ENCODE measurements at places on chromosomes 1 and 21. TPM values are rescaled to one million over a fixed set of nuclear protein-coding genes. Genes with fewer than 3 reads are reported as not detected.
A peak's percentile ranks its signal among the peaks of the same experiment; 100 is the strongest.

- DNase-seq = no peak
Observed at GRCh38 chr1:193104502-193104906, 710 bp downstream of the GLRX2 start.

DNA sequence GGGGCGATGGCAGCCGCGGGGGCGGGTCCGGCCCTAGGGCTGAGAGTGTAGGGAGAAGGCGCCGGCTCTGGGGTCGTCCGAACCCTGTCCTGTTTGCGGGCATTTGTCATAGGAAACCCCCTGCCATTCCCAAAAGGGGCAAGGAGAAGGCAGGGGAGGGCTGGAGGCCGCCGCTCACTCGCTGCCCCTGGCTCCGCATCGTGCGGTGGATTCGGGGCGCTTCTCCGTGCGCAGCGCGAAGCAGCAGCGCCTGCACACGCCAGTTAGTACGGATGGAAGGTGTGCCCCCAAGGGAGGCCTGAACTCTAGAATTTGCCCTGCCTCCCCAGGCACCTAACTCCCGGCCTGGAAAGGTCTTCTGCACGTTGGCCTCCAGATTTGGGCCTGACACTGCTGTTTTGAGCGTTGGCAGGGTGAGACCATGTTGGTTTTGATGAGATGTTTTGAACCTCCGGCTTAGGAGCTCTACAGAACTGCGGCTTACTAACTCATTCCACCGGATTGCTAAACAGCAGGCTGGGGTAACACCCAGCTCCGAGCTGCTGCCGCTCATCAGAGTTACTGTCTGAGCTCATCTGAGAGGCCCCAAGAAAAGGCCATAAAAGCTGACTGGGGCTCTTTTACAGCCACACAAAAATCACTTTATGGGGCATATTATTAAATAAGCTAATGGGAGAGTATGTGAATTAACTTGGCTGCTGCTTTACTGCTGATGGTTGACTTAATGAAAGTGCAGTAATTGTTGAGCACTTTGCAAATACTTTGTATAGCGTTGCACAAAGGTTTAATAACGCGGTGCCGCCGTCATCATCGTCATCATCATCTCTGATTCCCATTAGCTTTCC, 987 bp downstream of the GPR137B start:
- no peak for DNase-seq

DNA sequence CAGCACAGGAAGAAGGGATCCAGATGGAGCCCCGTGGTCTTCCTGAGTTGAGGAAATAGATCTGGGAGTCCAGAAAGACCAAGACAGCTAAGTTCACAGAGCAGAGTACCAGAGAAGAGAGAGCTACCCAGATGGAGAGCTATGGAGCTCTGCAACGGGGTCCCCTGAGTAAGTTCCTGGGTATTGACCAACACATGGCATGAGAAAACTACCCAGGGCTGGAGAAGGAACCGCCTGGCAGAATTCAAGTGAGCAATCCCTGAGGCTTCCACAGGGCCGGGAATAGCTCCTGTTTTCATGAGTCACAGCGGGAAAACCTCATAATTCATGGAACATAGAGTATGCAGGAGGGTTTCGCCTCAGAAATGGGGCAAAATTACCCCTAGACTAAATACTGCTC, 19.7 kb downstream of the STPG1 start:
- DNase-seq = no peak

- no peak for DNase-seq
Observed at GRCh38 chr1:198500096-198500495, 40.4 kb downstream of the ATP6V1G3 start.

- no peak for DNase-seq
Observed at GRCh38 chr21:26379561-26379960, 193.5 kb downstream of the CYYR1 start.

DNA sequence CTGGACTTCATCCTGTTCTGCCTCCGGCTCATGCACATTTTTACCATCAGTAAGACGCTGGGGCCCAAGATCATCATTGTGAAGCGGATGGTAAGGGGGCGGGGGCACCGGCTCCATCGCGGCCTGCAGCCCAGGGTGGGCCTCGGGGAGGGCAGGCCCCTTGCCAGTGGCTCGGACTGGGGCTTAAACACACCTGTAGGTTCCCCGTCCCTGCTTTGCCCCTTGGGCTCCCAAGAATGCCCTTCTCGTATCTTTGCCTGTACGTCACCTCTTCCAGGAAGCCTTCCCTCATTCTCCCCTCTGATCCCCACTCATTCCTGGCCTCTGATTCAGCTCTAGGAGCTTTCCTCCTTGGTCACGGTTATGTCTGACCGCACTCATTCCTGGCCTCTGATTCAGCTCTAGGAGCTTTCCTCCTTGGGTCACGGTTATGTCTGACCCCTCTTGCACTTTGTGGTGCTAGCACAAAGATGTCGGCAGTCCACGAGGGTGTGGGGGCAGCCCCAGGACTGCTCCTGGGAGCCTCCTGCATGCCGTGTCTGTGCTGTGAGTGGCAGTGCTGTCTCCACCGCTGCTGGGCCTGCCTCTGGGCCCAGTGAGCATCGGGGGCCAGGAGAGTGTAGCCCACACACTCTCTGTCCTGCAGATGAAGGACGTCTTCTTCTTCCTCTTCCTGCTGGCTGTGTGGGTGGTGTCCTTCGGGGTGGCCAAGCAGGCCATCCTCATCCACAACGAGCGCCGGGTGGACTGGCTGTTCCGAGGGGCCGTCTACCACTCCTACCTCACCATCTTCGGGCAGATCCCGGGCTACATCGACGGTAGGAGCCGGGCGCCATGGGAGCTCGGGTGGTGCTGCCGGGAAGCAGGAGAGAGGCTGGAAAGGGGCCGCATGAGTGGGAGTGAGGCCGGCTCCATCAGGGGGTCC, 49.1 kb upstream of the LRRC3 start:
- peak; percentile 62 for DNase-seq

DNA sequence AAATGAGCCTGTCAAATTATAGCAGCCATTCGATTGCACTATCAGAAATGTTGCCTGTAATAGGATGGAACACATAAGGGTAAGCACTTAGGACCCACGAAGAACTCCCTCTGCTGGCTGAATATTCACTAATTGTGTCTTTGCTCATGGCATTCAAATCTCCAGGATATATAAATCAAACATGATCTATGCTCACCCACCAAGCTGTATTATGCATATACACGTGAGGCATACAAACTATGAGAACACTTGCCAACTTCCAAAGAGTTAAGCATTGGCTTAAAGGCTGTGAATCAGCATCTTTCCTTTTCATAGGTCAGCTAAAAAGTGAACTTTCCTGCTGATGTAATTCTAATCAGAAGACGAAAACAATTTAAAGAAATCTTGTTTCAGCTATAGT, 34.5 kb downstream of the TMPRSS15 start:
- no peak for DNase-seq

- no peak for DNase-seq
Observed at GRCh38 chr1:240091614-240092300, at the start of gene FMN2. TSS of gene FMN2 (plus strand) at chr1:240091883. CDS start at chr1:240092110, 227 bp downstream.

DNA sequence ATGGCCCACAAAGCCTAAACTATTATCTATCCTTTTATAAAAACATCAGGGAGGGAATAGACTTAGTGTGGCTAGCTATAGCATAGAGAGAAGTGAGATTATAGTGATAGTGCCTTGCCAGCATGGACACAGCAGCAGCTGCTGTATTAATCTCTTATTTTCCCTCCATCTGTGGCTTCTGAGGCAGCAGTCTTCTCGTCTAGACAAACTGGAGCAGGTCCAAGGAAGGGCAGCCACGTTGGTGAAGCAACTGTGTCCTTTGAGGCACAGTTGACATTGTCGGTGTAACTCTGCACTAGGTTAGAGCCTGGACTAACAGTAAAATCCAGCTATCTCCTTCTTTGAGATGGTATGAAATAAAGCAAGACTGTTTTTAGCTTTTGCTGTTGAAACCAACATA, 131.3 kb downstream of the CACHD1 start:
- DNase-seq = no peak

DNA sequence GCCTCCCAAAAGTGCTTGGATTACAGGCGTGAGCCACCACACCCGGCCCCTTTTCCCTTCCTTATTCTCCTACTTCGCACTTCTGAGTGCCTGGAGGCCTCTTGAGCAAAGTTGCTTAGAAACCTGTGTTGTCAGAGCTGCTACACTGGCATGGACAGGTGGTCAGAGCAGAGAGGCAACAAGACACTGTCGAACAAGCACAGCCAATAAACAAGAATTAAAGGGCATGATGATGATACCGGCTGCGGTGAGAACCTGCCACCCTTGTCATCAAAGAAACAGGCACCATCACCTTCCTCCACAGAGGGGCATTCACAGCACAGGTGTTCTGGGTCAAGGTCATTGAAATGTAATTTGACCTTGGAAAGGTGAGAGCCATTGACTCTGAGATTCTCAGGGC, 23.3 kb downstream of the STUM start:
- DNase-seq = no peak

DNA sequence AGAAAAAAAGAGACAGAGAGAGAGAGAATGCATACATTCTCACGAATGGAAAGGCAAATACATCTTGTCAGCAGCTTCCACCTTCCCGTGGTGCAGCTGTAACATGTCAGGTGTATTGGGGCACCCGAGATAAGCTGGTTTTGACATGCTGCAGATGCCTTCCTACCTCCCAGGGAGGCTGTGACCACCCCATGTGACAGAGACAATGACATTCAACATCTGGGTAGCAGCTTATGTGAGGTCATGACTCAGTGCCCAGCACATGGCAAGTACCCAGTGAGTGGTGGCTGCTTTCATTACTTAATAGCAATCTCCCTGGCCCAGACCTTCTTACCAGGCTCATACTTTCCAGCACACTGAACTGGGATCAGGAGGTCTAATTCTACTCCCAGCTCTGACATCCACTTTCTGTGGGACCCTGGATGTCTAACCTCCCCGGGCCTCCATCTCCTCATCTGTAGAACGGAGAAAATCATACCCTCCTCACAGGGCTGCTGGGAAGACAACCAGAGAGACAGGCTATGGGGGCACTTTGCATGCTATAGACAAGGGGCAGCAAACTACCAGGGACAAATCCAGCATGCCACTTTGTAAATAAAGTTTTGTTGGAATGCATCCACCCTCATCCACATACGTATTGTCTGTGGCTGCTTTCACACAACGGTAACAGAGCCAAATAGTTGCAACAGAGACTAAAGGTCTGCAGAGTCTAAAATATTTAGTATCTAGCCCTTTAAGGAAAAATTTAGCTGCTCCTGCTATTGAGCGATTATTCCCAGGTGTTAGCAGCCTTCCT, 38.5 kb upstream of the ZBTB40 start:
- DNase-seq = peak; percentile 28

The SLC22A15 gene
- 5.1 TPM for total RNA-seq

The KRTAP20-4 gene
- not detected for total RNA-seq

The KCNAB2 gene
- total RNA-seq = 29.0 TPM

The AMIGO1 gene
- 7.4 TPM for total RNA-seq

The OR2L8 gene
- total RNA-seq = not detected

The AXDND1 gene
- total RNA-seq = not detected
